Stimulated activated CD4-positive, alpha-beta T cell treated with anti-CD3 and anti-CD28 coated beads, Interleukin-1b, Interleukin-23, amount 100 ng/mL, for 24 hours (primary cell): ENCODE measurements at places on chromosomes 6 and 20.

DNA sequence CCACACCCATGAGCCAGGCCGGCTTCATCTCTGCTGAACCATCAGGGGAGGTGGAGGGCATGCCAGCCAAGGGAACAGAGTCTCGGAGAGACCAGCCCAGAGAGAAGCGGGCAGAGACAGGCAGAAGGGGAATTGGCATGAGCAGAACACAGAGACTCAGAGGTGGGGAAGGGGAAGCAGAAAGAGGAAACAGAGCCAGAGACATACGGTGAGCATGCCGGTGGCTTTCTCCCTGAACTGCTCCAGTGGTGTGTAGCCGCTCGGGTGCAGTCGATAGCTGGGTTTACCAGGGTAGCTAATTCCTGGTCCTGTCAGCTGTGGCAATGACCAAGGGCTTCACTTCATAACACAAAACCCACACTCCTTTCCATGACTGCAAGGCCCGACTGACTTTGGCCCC lies 83.6 kb upstream of the CCDC167 start:
- no peak for DNase-seq

GRCh38 chr6:10409731-10410206 lies 5.1 kb downstream of the TFAP2A start:
- DNase-seq: no peak

DNA sequence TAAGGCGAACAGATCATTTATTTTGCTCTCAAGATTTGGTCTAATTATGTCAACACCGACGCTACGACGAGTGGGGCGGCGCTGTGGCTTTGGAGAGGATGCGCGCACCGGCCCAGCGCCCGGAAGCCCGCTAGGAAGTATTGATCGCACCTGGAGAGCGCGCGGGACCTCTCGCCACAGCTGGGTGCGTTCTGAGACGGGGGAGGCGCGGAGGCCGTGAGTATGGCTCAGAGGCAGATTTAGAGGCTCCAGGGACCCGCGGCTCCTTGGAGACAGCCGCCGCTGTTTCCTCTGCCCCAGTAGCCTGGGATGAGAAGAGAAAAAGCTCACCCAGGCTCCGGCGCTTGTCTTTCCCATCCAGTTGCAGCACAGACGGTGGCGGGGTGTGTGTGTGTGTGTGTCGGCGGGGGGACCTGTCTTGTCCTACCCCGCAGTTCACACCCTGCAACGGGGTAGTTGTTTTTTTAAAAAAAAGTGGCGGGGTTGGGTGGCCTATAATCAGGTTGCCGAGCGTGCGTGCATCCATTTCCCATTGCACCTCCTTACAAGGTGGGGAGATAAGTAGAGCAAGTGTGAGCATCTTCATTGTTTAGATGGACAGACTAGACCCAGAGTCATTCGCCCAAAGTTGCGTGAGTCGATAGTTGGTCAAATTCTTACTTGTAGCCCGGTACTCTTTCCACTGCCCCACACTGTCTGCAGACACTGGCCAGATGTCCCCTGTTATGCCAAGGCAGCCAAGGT lies 11.2 kb downstream of the TFAP2D start:
- DNase-seq: no peak

DNA sequence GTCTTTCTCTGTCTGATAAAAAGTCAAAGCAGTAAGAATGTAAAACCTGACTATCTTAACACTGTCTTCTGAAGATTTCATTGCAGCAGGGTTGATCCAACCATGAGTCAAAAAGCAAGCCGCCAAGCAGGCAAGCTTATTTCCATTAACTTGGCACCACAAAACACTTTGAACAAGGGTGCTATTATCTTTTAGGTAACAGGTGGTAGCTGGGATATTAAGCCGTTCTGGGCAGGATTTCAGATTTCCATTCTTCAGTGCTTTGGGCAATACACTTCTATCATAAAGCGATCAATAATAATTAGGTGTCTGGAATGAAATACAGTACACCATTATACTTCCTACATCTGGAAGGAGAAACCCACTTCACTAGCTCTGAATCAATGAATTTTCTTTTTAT lies 181.9 kb downstream of the TBC1D7 start:
- no peak for DNase-seq

DNA sequence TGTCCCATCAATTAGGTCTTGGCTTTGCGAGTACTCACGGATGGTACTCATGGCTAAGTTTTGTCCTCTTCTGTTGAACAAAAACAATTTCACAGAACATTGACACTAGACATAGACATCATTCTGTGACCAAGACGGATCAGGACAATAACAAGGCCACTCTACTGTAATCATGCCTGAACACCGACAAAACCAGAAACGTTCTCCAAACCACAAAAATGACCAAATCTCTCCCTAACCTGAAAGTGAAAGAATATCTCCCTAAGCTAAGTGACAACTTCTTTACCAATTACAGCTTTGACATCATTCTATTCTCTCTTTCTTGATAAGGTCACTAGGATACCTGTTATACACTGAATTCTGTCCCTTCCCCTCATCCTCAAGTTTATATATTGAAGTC lies 40.0 kb upstream of the SLC2A12 start:
- no peak for DNase-seq

DNA sequence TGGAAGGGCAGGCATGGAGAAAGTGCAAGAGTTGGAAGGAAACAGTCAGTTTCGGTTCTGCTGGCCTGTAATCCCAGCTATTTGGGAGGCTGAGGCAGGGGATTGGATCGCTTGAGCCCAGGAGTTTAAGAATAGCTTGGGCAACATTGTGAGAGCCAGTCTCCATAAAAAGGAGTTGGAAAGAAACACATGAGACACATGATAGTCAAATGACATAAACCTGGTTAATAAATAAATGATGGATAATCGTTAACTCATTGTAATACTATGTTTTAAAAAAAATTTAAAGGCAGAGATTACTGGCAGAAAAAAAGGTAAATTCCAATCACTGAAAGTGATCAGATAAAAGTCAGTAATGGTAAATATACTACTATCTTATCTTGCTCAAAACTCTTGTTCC lies 37.2 kb upstream of the PHACTR1 start:
- no peak for DNase-seq
